Activated CD4-positive, alpha-beta T cell treated with anti-CD3 and anti-CD28 coated beads, Interleukin-2, amount 50 U/mL, for 48 hours (primary cell): ENCODE measurements at places on chromosomes 11 and 22.

DNA sequence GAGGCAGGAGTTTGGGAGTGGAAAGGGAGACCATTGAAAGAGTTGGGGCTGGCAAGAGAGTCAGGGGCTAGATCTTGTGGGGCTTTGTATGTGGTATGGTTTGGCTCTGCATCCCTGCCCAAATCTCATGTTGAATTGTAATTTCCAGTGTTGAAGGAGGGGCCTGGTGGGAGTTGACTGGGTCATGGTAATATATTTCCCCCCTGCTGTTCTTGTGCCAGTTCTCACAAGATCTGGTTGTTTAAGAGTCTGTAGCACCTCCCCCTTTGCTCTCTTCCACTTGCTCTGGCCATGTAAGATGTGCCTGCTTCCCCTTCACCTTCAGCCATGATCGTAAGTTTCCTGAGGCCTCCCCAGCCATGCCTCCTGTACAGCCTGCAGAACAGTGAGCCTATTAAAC lies 10.1 kb upstream of the RAB3IL1 start:
- DNase-seq: no peak

- DNase-seq: no peak
Observed at GRCh38 chr11:93196816-93197379, 893 bp downstream of the SLC36A4 start.

- DNase-seq: peak; percentile 79
Observed at GRCh38 chr11:35146074-35146521, 7.1 kb downstream of the CD44 start.

- no peak for DNase-seq
Observed at GRCh38 chr11:121656328-121657090, 203.7 kb upstream of the SORL1-AS1 start.

DNA sequence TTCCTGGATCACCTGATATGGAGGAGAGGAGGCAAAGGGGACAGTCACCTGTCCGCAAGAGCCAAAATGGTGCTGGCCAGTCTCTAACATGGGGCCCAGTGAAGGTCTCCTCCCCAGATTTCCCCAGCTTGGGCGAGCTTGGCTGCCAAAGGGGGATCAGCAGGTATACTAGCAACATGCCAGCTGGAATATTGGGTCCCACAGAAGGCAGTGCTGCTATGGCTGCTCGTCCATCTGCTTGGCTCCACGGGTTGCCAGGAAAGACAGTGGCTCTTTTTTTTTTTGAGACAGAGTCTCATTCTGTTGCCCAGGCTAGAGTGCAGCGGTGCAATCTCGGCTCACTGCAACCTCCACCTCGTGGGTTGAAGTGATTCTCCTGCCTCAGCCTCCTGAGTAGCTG lies 12.7 kb upstream of the KAT5 start:
- DNase-seq: no peak

- no peak for DNase-seq
Observed at GRCh38 chr11:58658623-58659022, 36.2 kb downstream of the CNTF start.

DNA sequence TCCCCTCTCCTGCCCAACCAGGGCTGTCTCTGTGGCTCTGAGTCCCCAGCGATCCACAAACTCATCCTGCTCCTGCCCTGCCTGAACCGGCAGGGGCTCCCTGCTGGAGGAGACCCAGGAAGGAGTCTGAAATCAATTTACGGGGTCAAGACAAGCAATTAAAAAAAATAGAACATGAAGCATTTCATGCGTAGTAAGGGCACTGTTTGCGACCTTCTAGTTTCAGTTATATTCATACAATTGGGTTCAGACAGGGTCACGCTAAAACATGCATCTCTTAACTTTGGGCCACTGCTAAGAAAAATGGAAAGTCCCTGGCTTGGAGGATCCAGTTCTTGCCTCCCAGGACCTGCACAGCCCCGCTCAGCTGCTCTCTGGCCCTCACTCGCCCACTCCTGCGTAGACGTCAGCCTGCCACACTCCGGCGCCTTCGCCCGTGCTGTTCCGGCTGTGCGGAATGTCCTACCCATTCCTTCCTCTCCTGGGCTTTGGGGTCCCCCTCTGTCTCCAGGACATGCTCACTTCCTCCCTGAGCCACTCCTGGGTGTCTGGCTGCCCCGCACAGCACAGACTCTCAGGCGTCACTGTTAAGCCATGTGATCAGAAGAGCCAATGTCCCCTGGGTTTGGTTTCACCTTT lies 12.8 kb downstream of the NFAM1 start:
- DNase-seq: no peak

GRCh38 chr11:19800714-19801519 lies 88.3 kb downstream of the NAV2 start:
- DNase-seq: no peak

GRCh38 chr11:121367001-121367843 lies 74.7 kb downstream of the SC5D start:
- DNase-seq: peak; percentile 3

GRCh38 chr11:1653541-1654387 lies 24.2 kb downstream of the KRTAP5-5 start:
- DNase-seq: no peak

- DNase-seq: no peak
Observed at GRCh38 chr11:19079643-19080440, 19.3 kb upstream of the MRGPRX2 start.

DNA sequence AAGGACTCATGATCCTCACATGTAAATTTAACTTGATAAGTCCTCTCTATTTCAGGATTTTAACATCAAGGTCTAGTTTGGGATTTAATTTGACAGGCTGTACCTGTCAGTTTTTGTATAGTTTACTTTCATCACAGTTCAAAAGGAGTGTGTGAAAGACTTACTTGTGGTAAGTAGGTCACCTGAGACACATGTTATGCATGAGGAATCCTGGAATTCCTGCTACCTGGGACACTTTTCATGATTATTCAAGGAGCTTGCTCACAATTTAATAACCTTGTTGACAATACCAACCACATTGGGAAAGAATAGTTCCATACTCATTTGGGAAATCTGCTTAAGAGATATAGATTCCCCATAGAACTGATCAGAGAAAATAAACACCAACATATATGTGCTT lies 15.8 kb upstream of the SLC36A4 start:
- DNase-seq: no peak

GRCh38 chr11:8656291-8656690 lies 26.2 kb downstream of the TRIM66 start:
- no peak for DNase-seq

GRCh38 chr11:62030071-62030684 lies 62.7 kb upstream of the FTH1 start:
- DNase-seq: no peak

GRCh38 chr11:112773264-112773663 lies 188.0 kb upstream of the NCAM1 start:
- no peak for DNase-seq

GRCh38 chr11:95892892-95893570 lies 30.9 kb downstream of the MTMR2 start:
- no peak for DNase-seq

GRCh38 chr11:13578514-13579140 lies 82.8 kb upstream of the PTH start:
- DNase-seq: no peak

GRCh38 chr11:10029386-10030121 lies 264.5 kb downstream of the SBF2 start:
- no peak for DNase-seq

- peak; percentile 43 for DNase-seq
Observed at GRCh38 chr11:63915961-63916836, 765 bp downstream of the RCOR2 start.

- DNase-seq: no peak
Observed at GRCh38 chr11:12539572-12539971, 134.6 kb upstream of the TEAD1 start.

- DNase-seq: no peak
Observed at GRCh38 chr11:75031224-75031753, 42.6 kb downstream of the NEU3 start.

DNA sequence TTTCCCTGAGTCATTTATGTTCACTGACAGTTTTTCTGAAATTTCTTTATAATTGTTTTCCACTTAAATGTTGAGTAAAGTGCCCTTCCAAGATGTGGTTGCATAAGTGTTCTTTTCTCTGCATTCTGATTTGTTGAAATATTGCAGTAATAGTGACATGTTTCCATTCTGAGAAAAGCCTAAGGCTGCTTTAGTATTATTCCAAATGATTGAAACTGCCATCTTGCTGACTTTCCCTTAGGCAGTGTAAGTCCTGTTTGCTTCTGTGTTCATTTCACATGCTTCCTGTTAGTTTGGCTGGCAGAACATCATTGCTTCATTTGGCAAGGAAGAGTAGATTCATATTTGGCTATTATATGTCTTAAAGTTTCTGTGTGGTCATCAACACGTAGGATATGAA lies 146.5 kb downstream of the ELP4 start:
- no peak for DNase-seq

GRCh38 chr11:3853899-3854659 lies 1.4 kb upstream of the STIM1 start:
- peak; percentile 63 for DNase-seq

- no peak for DNase-seq
Observed at GRCh38 chr11:120180551-120181232, 30.1 kb upstream of the OAF start.

- no peak for DNase-seq
Observed at GRCh38 chr11:17641792-17642350, 77.5 kb upstream of the MYOD1 start.

DNA sequence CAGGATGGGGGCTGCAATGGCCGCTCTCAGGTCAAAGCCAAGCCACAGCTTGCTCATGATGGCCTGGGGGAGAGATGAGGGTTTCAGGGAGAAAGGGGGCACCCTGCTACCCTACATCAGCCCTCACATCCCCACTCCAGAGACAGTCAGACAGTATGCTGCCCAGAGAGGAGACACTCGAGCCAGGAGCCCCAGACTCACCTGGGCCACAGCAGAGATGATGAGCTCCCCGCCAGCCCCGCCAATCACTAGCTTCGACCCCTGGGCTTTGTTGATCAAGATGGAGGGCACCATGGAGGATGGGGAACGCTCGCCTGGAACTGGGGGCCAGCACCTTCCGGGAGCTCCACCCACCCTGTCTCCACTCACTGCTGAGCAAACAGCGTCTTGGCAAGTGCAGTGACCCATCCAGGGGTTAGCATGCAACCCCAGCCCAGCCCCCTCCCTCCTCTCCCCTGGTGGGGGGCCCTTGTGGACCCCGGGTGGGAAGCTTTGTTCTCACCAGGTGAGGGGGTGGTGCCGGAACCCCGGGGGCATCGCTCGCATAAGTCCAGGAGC lies 19.8 kb downstream of the GGT5 start:
- no peak for DNase-seq

DNA sequence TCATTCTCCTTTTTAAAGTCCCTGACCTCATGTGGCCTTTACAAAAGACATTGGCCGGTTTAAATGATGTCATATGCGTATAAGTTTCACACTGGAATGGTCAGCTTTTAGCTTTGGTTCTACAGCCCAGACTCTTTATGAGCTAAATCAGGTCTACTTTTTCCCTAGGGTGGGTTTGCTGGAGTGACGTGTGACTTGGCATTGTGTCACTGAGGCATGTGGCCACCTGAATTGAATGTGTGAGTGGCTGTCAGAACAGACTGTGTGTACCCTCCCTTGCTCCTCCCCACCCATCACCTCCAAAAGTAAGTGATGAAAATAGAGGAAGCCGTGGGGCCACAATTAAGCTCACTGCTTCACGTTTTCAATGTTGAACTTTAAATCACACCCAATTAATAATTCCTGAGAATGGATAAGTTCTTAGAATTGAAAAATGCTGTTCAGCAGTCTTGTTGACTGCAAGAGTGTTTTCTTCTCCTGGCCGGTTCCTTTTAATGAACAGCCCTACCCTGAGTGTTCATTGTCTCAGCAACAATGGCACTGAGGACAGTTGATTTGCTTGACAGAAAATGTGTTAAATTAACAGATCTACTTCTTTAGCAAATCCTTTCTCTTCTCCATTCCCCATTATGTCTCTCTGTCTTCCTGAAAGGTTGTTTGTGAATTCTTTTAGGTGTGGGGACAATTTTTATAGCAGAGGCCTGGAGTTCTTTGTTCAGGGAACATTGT lies 11.3 kb downstream of the CECR2 start:
- DNase-seq: no peak

- no peak for DNase-seq
Observed at GRCh38 chr11:27139742-27140367, 99.2 kb downstream of the BBOX1 start.

- DNase-seq: no peak
Observed at GRCh38 chr11:96242191-96242847, 100.7 kb downstream of the MAML2 start.

- DNase-seq: no peak
Observed at GRCh38 chr11:126394036-126394435, 38.5 kb downstream of the ST3GAL4 start.

GRCh38 chr11:81995889-81996288 lies 737.8 kb downstream of the FAM181B start:
- no peak for DNase-seq

DNA sequence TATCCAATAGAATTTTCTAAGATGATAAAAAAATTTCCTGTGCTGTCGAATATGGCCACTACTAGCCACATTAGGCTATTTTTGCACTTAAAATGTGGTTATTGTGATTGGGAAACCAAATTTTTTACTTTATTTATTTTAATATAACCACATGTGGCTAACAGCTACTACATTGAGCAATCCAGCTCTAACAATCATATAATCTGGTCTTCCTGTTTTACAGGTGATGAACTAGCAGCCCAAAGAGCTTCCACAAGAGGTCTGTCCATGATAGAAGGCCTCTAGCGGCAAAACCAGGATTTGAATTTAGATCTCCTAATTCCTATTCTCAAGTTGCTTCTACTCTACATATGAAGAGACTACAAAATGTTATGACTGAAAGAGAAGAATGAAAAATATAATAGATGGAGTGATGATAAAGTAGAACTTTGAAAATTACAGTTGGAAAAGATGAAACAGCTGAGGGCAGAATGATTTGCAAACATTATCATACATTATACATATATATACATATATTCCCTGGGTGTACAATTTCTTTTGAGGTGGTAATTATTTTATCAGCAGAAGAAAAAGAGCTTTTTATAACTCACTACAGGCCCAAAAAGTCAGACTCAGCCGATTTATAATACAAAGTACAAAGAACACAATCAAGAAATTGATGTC lies 363.5 kb upstream of the PITPNB start:
- no peak for DNase-seq

GRCh38 chr11:8775734-8776133 lies 93.1 kb downstream of the RPL27A start:
- DNase-seq: no peak
